ENCODE measurements at places on chromosomes 7 and 10.

DNA sequence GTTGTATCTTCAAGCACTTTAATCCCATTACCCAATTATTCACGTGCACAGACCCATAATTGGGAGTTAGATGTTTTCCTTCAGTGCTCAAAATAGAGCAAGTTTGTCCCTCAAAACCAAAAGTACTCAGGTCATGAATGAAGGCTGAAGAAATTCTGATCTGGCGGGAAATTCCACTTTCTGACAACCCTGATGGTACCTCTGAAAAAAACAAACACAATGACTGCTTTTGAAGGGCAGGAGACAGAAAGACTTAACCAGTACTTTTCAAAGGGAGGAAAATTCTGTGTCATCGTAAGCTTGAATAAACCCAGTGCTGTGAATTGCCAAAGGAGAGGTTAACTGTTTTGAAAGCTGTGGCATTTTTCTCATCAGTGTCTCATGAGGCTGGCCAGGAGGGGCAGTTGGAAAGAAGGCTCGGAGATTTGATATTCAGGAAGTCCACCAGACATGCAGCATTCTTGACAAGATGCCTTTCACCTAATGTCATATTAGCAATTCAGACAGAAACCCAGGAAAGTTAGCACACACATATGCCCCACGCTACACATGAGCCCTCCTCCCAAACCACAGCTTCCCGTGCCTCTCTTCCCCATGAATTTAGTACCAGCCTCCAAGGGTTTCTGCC is 347.0 kb downstream of the KCNMA1 start:
- no peak for DNase-seq

GRCh38 chr7:150988230-150989226 is 2.3 kb upstream of the NOS3 start:
- DNase-seq, result peak; percentile 79

GRCh38 chr10:129494176-129494575 is 27.1 kb downstream of the MGMT start:
- no peak for DNase-seq

DNA sequence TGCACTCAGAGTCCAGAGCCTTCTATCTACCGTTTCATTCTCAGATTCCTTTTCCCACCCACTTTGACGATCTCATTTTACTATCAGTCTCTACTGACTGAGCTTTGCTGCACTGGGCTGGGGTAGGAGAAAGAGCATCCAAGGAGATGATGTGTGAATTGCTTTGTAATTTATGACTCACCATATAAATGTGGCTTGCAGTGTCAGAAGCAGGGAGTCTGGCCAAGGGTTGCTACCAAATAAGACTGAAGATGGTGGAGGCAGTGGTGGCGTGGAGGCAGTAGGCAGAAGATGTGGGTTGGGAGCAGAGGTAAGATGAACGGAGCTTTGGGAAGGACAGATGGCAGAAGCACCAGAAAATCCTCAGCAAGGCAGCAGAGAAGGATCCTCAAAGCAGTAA is 73.3 kb upstream of the AGK start:
- DNase-seq, result peak; percentile 28

DNA sequence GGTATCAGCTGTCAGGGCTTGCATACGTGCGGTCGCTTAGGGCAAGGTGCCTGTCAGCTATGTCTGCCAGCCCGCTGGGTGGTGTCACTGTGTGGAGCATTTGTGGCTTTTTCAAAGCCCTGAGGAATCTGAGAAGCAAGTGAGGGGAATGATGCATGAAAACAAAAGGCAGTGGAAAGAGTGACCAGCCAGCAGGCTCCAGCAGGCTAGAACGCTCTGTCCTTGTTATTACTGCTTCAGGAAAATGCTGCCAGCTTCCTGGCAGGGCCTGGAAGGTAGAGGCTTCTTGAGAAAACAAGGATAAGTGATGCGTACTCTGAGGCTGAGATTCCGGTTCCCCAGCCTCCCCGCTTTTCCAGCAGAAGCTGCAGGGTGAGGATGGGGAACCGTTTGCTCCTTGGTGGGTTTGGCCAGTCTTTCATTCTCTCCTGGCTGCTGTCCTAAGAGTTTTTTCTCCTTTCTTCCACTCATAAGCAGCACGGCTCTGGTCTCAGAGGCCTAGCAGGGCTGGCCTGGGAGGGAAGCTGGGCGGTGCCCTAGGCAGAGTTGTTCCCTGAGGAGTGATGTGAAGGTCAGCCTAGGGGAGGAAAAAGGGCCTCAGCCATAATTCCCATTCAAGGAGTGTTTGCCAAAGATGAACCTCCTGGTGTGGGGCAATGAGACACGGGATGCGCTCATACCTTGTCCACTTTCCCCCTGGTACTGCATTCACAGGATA is 42.8 kb upstream of the MKLN1 start:
- DNase-seq, result no peak

- no peak for DNase-seq
These were observed 131.6 kb upstream of the KLF14 start for GRCh38 chr7:130865408-130866236.

- no peak for DNase-seq
These were observed 444 bp downstream of the NKX1-2 start for GRCh38 chr10:124449170-124450011.

- no peak for DNase-seq
These were observed 147.3 kb downstream of the ZEB1 start for GRCh38 chr10:31466313-31466712.

DNA sequence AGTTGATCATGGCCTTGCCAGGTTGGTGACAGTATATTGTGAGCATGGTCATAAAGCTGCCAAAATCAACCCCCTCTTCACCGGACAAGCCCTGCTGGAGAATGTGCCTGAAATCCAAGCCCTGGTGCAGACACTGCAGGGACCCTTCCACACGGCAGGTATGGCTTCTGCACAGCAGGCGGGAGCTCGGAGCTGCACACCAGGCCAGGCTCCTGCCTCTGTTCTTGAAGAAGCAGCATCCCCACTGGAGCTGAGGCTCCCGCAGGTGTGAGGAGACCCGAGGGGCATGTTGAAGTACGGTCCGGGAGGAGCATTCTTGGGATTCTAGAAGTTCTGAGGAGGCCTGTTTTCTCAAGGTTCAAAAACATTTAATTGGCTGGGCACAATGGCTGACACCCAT is 12.7 kb downstream of the DHTKD1 start:
- no peak for DNase-seq

GRCh38 chr10:79132681-79133381 is 64.1 kb downstream of the ZMIZ1 start:
- DNase-seq, result no peak

DNA sequence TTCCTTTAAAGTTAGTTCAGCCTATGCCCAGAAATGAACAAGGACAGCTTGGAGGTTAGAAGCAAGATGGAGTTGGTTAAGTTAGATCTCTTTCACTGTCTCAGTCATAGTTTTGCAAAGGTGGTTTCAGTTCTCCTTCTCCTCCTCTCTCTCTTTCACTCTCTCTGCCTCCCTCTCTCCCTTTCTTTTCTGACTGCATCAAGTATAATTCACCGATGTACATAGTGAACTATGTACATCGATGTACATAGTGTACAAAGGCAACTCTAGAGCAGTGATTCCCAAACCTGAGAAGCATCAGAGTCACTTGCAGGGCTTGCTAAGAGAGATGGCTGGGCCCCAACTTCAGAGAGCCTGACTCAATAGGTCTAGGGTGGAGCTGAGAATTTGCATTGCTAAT is 1259.7 kb downstream of the TYW1 start:
- no peak for DNase-seq

DNA sequence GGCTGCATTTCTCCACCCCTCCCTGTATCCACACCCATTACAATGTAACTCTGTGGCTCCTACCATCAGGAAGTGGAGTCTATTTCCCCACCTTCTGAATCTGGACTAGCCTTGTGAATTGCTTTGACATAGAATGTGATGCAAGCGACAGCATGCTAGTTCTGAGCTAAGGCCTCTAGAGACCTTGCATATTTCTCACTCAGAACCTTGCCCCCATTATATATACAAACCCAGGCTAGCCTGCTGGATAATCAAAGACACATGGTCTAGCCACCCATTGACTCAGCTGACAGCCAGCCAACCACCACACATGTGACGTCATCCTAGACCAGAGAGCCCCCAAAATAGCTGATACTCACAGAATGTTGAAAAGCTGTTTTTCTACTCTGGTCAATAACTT is 77.9 kb downstream of the CCDC71L start:
- DNase-seq, result no peak

- no peak for DNase-seq
These were observed 23.5 kb upstream of the C1QL3 start for GRCh38 chr10:16545116-16545736.

DNA sequence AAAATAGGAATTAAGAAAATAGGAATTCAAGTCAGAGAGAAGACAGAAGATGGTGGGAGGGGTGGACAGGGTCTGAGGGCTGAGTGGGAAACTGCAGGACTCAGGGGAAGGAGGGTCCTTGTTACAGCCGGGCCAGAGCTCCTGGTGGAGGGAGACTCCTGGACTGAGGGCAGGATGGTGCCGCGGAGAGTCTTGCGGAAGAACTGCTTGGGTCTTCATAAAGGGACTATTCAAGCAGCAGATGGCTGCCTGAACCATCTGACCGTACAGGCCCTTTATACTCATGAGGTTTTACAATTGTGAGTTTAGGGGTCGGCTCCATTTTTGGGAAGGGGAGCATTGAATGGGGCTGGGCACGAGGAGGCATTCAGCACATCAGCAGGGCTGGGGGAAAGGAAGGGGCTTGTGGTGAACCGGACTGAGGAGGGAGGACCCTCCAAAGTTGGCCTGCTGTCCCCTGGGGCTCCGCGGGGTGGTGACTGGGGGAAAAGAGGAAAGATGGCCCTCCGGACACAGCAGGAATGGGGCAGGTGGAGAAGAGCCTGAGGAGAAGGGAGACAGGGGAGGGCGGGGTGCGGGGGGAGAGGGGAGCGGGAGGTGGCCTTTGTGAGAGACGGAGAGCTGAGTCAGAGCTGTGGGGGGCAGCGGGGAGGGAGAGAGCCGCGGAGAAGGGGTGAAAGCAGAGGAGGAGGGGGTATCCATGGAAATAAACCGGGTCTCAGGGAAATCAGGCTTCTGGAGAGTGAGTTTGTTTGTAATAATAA is 1.5 kb downstream of the FAM131B start:
- no peak for DNase-seq

DNA sequence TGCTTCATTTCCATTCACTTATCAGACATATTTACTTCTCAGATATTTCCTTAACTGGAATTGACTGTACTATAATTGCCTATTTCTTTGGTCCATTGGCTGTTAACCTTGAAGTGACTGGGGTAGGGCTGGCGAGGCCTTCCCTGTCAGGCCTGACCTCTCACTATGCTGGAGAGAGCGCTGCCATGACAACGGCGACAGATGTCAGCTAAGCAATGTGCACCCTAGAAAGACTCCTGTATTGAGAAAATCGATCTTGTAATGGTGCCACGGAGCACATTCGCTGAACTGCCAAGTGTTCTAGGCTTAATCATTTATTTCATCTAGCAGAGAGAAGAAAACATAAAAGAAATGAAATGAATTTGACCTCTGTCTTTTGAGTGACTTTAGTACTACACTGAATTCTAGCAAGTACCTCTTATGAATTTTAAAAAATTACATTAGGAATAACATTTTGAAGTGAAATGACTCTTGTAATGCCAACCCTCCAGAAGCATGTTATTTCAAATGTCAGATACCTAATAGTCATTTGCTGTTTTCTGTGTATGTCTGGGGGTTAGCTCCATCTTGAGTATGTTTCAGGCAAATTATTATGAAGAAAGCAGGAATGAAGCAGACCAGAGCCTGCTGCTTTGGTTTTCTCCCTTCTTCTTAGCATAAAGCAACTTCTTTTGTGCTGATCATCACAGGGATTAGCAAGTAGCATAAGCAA is 148.0 kb downstream of the SNX10 start:
- no peak for DNase-seq

- DNase-seq, result no peak
These were observed 361.8 kb downstream of the IPMK start for GRCh38 chr10:57905861-57906260.

DNA sequence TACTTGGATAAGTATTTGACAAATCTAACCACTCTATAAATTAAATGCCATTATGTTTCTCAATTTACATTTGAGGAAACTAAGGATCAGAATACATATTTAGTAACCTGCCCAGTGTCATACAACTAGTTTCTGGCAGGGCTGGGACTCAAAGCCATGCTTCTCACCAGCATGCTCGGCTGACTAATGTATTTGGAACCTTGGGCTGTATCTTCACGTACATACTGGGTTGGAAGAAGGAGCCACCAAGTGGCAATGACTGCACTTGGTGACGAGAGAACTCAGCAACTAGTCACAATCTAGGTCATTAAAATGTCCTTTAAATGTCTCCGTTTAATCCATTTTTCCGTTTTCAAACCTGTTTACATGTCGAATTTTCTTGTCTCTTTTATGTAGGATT is 42.9 kb downstream of the CHRM2 start:
- DNase-seq, result no peak

- DNase-seq, result no peak
These were observed 508.8 kb downstream of the TYW1 start for GRCh38 chr7:67505449-67505848.

GRCh38 chr7:31882187-31882586 is 188.0 kb downstream of the PDE1C start:
- DNase-seq, result peak; percentile 57

DNA sequence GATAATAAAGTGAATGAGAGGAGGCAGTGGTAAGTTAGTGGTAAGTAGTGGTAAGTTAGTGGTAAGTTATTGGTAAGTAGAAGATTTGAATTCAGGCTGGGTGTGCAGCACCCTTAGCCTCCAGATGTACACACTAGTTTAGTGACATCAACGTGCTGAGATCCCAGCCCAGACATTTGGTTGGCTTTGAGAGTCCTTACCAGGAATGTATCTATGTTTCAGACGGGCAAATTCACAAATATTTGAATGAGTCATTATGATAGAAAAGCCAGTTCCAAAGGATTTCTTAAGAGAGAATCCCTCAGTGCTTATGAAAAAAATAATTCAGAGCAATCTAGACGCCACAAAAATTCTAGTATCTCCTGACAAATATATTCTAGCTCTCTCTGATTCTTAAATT is 70.0 kb downstream of the ARL4A start:
- DNase-seq, result no peak

DNA sequence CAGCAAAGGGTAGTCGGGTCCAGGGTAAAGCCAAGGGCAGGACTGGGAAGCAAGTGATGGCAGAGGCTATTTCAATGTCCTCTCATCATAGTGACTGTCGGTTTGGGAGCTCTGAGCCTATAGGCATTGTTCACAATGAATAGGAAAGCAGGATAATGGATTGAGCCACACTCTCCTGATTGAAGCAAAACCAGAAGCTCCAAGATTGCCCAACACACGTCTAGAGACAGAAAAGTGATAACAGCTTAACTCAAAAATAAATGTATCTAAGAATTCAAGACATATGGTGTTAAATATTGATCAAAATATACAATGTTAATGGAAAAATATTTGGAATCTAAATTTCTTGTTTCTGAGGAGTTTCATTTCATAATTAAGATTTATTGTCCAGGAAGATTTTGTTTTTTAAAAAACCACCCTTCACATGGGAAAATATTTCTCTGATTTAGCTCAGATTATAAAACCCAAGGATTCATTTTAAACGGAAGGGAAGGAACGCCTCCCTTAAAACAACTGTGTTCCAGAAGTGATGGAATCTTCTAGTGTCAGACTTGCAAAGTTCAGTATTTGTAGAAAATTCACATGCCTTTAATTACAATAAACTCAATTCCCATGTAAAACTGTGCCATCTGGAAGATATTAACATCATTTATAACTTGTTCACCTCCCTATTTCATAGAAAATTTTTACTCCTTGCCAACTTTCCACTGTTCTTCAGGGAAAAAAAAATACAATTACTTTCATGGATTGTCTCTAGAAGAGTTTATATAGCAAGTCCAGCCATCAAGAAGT is 54.5 kb downstream of the NRP1 start:
- DNase-seq, result no peak

GRCh38 chr10:12529976-12530375 is 180.6 kb downstream of the CAMK1D start:
- DNase-seq, result no peak

- DNase-seq, result no peak
These were observed 964.0 kb downstream of the GATA3 start for GRCh38 chr10:9018195-9019173.

- no peak for DNase-seq
These were observed 122.8 kb downstream of the PRLHR start for GRCh38 chr10:118472415-118473304.
